Activated T-helper 1 cell treated with anti-CD3 and anti-CD28 coated beads, Interleukin-12 subunit alpha, Interleukin-12 subunit beta, Interleukin-2, Interleukin-4 antibody, amounts not matched to agents 30 ng/mL and 10 ng/mL and 1 ng/mL, durations not matched to agents 14 hours and 24 hours and 36 hours (primary cell): ENCODE measurements at places on chromosomes 1 and 21. TPM values are rescaled to one million over a fixed set of nuclear protein-coding genes. Genes with fewer than 3 reads are reported as not detected.

The GJA4 gene
- total RNA-seq, result not detected in 2 replicates

The RBM15 gene
- 58.5 and 59.0 TPM in 2 replicates for total RNA-seq

The EIF3I gene
- total RNA-seq, result 297 TPM in 2 replicates

The GJC2 gene
- 0.61 and 0.93 TPM in 2 replicates for total RNA-seq

The NUDT4B gene
- 0.66 and 1.2 TPM in 2 replicates for total RNA-seq

The IL12RB2 gene
- 218 and 221 TPM in 2 replicates for total RNA-seq

The GJB3 gene
- total RNA-seq, result not detected in 2 replicates

The AMY1C gene
- not detected in 2 replicates for total RNA-seq

The OR2L8 gene
- total RNA-seq, result 0.21 TPM in 1 of 2 replicates, not detected in the other
